ENCODE measurements at places on chromosomes 5 and 9.

- DNase-seq: no peak
These were observed 234.1 kb downstream of the LRRC70 start for GRCh38 chr5:62812621-62813255.

DNA sequence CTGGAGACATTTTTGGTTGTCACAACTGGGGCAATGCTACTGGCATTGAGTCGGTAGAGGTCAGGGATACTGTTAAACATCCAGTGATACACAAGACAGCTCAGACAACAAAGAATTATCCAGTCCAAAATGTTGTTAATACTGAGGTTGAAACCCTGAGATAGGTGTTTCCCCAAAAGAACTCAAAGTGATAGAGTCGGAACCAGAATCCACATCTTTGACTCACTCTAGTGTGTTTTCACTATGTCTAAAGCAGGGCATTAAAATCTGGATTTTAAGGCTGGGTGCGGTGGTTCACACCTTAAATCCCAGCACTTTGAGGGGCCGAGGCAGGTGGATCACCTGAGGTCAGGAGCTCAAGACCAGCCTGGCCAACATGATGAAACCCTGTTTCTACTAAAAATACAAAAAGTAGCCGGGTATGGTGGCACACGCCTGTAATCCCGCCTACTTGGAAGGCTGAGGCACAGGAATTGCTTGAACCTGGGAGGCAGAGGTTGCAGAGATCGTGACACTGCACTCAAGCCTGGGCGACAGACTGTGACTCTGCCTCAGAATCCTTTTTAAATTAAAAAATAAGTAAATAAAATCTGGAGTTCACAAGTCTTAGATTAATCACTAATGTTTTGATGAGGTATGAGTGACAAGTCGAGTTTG is 17.0 kb downstream of the SLC31A1 start:
- DNase-seq: no peak

GRCh38 chr5:33477816-33478215 is 37.1 kb downstream of the TARS1 start:
- no peak for DNase-seq

DNA sequence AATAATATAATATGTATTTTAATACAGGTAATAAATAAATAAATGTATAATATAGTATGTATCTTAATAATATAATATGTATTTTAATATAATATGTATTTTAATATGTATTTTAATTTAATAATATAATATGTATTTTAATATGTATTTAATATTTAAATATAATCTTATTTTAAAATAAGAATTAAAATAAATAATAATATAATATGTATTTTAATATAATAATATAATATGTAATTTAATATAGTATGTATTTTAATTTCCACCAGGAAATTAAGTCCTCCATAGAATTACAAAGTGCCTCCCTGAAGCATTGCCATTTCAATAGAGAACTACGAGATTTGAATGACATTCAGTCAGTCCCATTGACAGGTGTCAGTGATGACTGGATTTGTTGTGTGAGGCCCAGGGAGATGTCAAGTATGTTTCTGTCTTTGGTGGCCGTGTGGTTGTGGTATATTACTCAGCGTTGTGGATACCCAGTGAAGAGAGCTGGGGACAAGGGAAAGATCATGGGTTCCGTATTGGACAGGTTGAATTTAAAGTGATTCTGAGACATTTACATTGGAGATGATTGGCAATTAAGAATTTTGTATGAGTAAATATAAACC is 14.2 kb upstream of the C5orf46 start:
- DNase-seq: no peak

DNA sequence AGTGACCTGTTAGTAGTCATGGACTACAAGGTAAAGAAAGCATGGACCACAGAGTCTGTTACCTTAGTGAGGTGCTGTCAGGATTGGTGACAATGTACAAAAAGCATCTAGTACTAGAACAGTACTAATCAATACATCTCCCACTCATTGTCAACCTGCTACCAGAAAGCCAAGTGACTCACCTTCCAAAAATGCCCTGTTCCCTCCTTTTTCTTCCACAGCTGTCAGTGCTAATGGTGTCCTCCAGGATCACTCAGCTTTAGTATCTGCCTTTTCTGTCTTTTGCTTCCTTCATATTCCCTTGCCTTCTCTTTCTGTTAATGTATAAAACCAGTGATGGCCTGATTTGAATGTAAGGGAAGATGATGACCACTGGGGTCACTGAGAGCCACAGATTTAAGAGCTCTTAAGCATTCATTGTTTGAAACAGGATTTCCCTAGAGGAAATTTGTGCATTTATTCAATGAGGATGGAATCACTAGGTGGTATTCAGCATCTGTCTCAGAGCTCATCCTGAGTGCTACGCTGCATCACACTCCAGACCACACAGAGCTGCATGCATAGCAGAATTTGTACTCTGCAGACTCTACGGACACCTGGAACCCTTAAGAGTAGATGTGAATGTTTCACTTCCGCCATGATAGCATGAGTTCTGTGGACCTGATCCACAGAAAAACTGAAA is 71.0 kb downstream of the SV2C start:
- DNase-seq: no peak

DNA sequence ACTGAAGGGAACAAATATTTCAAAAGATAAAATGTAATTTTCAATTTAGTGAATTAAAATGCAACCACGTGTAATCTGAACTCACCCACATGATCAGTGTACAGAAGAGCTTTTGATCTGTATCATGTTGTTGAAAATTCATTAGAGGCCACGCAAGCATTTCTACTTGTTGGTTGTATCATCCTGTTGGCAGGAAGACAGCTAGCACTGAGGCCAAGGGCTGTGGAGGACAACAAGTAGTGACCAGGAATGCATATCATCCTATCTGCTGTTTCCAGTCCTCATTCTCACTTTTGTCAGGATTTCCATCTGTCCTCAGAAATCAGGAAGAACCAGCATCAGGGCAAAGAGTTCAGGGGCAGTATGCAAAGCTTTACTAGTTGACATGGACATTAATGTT is 29.9 kb upstream of the CKS2 start:
- DNase-seq: no peak

DNA sequence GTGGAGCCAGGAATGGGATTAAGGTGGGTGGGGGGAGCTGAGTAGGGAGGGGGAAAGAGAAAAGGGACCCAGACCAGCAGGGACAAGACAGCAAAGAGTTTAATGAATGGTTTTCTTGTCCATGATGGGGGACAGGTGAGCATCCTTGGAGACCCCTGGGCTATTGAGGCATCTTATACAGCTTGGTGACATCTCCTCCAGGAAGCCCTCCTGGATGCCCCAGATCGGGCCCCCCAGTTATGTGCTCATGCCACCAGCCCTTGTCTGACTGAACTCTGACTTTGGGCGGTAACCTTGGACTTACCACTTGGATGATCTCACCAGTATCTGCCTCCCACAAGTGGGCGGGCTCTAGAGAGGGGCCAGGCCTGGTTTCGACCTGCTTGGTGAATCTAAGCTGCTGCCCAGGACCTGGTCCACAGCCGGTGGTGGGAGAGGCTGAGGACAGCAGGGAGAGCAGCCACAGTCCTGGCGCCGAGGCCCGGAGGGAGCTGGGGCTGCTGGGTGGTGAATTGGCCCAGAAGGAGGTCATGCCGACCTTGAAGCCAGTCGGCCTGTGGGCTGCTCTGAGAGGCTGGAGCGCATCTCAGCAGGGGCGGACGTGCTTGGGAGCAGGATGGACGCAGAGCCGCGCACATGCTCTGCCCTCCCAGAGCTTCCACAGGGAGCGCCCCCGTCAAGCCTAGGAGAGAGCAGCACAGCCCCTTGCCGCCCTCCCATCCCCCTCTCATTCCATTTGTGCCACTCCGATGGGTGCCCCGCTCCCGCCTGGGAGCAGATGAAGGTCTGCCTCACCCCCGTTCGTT is 36.2 kb downstream of the UNC5A start:
- DNase-seq: peak; percentile 54

GRCh38 chr5:112800891-112801290 is 60.2 kb upstream of the SRP19 start:
- no peak for DNase-seq

DNA sequence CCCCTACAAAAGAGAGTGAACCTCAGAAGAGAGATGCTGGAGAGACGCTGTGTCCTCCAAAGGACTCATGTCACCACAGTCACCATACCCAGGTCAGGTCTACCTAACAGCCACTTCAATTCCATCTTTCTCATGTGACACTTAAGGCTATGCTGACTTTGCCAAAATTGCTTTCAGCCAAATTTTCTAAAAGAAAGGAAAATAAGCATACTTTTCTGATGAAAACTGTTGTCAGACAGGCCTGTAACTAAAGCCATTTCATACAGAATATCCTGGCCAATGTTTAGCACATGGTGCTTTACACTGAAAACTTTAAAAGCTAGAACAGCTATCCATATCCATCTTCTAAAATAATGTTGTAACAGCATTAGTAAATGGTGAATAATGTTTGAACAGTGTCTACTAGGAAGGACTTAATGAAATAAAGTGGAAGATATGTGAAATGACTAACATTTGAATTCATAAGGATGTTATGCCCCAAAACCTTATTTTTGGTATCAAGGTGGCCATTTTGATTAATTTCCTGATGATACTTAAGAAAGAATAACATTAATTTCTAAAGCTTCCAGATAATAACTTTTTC is 97.2 kb downstream of the NFIB start:
- no peak for DNase-seq

- no peak for DNase-seq
These were observed 133.4 kb upstream of the ALDH1B1 start for GRCh38 chr9:38259056-38259455.

GRCh38 chr5:56838409-56839039 is 23.2 kb downstream of the MAP3K1 start:
- DNase-seq: peak; percentile 71
